Esophagus muscularis mucosa (tissue), 4 donors: ENCODE measurements at places on chromosomes 16 and 17. TPM values are rescaled to one million over a fixed set of nuclear protein-coding genes. Genes with fewer than 3 reads are reported as not detected.

GRB7 gene
- total RNA-seq = 0.78 TPM

KCNJ18 gene
- total RNA-seq = not detected

XPO6 gene
- 39.0 TPM for total RNA-seq

PIPOX gene
- 5.6 TPM for total RNA-seq

LRRC75A gene
- 0.83 TPM for total RNA-seq

CPHXL2 gene
- total RNA-seq = not detected

SCNN1B gene
- total RNA-seq = 4.0 TPM

KLHDC4 gene
- 41.5 TPM for total RNA-seq

CX3CL1 gene
- total RNA-seq = 32.5 TPM

CLEC19A gene
- not detected for total RNA-seq

ENPP7 gene
- total RNA-seq = not detected

FLYWCH1 gene
- 33.8 TPM for total RNA-seq

ST3GAL2 gene
- 34.9 TPM for total RNA-seq

DNA sequence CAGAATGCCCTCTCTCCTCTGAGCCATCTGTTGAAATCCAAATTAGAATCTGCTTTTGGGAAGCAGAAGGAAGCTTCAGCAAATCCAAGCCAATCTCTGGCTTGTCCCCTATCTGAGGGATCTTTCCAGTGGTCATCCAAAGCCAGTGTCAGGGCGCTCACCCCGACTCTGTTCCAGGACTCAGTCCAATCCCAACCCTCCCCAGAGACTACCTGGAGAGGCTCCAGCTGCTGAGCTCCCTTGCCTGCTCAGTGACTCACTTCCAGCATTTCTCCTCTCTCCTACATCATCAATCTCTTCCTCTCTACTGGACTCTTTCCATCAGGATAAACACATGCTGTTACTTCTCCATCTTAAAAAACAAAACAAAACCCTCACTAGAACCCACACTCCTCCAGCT, 2.4 kb downstream of the MATCAP1 start:
- no peak for DNase-seq

DNA sequence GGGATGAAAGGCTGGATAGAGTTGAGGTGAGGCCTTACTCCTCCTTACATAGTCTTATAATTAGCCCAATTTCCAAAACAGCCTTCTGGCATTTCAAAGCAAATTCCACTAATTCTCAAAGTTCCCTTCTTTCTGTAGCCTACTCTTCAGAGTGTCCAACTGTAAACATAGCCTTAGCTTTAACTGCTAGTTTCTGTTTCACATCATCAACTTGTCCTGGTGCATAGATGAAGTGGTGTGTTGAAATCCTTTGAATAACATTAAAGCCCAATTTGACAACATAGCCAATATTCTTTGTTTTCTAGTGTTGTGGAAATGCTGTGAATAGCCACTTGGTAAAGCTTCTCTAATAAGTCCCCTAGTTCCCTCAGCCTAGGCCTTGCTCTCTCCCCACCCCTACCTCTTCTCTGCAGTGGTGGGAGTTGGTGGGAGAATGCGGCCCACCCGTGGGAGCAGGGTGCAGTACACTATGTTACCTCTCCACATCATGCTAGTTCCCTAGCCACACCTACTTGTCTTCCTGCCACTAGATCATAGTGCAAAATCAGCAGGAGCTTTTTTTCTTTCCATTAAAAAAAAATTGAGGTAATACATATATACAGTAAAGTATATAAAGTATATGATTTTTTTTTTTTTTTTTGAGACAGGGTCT, 127.0 kb upstream of the HAS3 start:
- DNase-seq = no peak

GRCh38 chr17:28938552-28938951, 12.8 kb downstream of the PHF12 start:
- DNase-seq = no peak

DNA sequence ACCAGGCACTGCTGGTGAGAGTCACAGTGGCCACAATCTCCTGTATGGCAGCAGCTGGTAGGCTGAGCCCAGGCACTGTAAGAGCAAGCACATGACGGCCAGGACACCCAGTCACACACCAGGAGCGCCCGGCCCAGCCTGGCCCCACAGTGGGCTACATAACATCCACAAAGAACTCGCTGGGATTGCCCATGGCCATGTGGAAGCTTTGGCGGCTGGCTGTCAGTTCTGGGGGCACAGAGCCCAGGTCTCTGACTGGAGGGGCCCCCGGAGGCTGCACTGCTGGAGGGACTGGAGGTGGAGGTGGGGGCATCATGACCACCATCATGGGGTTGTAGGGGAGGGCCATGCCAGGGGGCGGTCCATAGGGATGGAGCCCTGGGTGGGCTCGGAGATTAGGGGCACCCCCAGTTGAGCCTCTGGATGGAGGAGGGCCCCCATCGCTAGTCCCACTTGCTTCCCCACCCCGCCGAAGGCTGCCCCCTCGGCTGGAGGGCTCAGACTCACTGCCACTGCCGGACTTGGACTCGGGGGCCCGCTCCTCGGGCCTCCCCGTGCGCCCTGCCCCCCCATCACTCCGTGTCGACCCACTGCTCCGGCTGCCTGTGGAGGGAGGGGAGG, 6.1 kb downstream of the ACADVL start:
- DNase-seq = no peak

DNA sequence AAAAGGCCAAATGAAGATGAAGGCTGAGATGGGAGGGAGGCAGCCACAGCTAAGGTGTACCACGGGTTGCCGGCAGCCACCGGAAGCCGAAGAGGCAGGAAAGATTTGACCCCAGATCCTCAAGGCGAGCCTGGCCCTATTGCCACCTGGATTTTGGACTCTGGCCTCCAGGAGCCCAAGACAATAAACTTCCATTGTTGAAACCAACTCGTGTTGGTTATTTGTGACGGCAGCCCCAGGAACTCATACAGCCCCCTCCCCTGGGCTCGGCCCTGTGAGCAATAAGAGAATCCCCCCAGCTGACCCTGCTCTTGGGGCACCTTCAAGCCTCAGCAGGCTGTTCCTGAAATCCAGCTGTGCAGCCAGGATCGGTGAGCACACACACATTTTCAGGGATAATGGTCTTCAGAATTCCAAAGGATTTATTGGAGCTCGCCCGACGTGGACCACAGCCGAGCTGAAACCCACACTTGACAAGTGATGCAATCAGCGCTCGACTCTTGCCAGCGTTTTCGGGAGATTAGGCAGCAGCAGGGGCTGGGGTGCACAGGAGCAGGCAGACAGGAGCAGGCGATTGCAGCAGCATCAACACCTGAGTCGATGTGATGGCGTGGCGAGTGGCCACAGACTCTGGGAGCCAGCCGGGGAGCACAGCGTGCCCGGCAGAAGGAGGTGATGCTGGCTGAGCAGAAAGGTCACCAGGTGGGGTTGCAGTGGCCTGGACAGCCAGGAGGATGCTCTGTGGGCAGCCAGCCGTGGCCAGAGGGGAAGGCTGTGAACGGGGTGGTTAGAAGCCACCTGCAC, 22.4 kb upstream of the CBX4 start:
- DNase-seq = no peak

DNA sequence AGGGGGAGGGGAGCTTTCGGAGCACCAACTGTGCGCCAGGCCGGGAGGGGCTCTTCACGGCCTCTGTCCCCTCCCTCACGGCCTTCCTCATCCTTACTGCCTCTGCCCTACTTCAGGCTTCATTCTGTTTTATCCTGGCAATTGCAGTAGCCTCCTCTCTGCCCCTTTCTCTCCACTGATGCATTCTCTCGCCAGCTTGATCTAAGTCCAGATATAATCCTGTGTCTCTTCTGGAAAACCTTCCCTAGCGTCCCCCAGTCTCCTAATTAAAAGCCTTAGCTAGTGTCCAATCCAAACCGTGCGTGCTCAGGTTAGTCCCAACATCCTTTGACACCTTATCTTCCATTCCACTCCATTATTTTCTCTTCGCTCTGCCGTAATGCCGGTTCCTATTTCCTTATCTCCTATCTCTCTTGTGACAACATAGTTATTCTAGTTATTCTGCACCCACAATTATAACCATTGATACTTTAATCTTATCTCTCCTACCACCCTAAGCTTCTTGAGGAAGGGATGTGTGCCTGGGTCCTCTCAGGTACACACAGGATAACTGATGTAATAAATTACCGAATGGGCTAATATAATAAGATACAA, 869 bp downstream of the ZNF48 start:
- DNase-seq = no peak

DNA sequence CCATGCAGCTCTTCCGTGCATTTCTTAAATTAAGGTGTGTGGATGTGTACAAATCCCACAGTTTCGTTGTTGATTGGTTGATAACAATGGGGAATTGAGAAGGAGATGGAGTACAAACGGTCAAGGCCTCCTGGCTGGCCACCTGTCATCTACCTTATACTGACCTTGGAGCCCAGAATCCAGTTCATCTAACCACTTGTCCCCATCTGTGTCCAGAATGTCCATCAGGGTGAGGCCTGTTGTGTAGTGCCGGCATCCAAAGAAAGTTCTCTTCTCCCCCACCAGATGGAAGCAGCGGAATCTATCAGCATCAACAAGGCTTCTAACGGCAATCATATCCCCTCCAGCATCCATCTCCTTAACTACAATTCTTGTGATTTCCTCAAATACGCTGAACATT, 1.5 kb downstream of the GSDMB start:
- DNase-seq = no peak

- no peak for DNase-seq
Measured at GRCh38 chr16:10646581-10647263, 48.0 kb downstream of the TEKT5 start.

DNA sequence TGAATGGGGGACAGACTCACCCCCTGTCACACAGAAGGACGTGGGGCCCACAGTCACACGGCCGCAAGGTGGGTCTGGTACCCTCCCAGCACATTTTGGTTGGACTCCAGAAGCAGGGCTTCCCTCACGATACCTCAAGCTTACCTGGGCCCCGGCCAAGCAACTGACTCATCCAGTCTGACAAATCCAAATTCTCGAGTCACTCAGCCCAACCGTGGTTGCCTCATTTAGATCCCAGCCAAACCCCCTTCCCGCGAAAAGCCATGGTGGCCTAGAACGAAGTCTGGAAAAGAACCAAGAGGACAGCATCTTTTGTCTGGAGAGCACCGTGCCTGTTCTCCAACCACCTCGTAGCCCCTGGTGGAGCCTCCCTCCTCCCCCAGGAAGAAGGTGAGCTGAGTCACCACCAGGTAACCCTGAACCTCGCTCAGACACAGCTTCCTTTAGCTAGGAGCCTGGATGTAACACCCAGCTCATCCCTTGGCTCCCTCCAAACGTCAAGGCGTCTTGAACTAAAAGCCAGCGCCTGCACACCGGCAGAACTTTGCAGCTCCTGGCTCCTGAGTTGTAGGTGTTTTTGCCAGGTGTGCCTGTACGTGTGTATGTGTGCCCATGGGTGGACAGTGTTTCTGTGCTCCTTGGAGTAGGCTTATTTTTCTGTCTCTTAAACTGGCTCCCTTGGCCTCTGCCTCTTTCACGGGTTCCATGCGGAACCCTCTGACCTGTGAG, 78.9 kb downstream of the CMIP start:
- DNase-seq = no peak

GRCh38 chr17:31525801-31526549, 134.5 kb downstream of the RAB11FIP4 start:
- DNase-seq = no peak

- no peak for DNase-seq
Measured at GRCh38 chr17:45347444-45347843, 30.6 kb upstream of the MAP3K14 start.

GRCh38 chr16:57477531-57478202, 8.6 kb downstream of the DOK4 start:
- DNase-seq = no peak

DNA sequence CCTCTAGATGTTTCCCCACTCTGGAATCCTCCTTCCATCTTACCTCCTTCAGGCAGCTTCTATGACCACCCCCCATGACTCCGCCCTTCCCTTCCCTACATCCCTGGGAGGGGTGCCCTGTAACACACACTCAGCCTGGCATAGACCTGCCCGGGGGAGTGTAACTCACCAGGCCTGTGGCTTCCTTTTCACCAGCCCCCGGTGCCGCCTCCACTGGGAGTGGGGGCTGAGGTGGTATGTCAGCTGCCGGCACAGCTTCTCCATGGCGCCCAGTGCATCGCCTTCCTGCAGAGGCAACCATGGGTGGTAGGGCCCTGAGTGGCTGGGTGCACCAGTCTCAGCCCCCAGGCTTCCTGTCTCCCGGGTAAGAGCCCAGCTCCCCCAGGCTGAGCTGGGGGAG, 32.3 kb downstream of the TRPV2 start:
- DNase-seq = no peak

DNA sequence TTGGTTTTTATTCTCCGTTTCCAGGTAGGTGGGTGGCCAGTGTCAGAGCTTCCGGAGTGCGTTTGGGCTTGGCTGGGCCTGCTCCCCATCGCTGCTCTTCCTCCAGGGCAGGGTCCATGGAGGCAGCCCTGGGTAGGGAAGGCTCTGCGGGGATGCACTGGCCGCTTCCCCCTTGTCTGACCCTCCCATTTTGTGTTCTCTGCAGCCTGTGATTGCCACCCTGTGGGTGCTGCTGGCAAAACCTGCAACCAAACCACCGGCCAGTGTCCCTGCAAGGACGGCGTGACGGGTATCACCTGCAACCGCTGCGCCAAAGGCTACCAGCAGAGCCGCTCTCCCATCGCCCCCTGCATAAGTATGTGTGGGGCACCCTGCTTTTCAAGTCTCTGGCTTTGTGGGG, 158.3 kb downstream of the NTN1 start:
- DNase-seq = no peak

DNA sequence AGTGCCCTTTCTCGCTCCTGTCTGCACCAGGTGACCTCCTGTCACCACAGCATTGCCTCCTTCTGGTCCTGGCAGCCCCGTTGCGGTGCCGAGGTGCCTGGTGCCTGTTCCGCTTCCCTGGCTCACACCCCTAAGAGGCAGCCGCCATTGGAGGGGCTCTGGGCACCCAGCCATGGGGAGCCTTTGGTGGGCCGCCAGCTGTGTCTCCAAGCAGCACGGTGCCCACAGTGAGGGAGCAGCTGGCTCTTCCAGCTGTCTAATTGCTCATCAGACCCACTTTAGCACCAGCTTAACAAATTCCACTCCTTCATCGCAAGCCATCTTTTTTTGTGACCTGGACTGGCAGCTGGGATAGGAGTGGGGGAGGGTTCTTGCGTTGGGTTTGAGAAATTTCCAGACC, 276.1 kb downstream of the SNX29 start:
- no peak for DNase-seq

- DNase-seq = no peak
Measured at GRCh38 chr17:71636644-71637043, 484.2 kb upstream of the SOX9 start.

- no peak for DNase-seq
Measured at GRCh38 chr17:56023851-56024250, 129.4 kb upstream of the ANKFN1 start.

DNA sequence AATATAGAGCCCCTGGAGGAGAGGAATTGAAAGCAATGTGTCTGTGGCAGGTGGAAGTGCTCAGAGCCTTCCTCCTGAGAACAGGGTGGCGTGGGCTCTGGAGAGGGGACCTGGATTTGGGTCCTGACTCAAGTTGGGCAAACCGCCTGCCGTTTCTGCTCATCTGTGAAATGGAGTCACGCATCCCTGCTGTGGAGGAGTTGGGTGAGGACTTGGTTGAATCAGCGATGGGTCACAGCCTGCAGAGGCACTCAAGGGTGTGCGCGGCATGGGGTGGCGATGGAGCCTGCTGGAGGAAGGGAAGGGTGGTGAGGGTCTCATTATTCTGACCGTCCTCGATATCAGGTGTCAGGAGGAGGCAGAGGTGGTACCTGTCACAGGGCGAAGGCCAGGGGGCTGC, 3.1 kb downstream of the ADAD2 start:
- DNase-seq = no peak
